ENCODE measurements at places on chromosomes 7 and 10. TPM values are rescaled to one million over a fixed set of nuclear protein-coding genes. Genes with fewer than 3 reads are reported as not detected.

The ASZ1 gene
- total RNA-seq, result not detected

The UTF1 gene
- total RNA-seq, result not detected

The CCDC172 gene
- total RNA-seq, result not detected

The SORCS3 gene
- not detected for total RNA-seq

The FGL2 gene
- total RNA-seq, result 0.25 TPM

The LUC7L2 gene
- 34.9 TPM for total RNA-seq

The NODAL gene
- not detected for total RNA-seq

The FAM13C gene
- 0.73 TPM for total RNA-seq

The ZNF32 gene
- total RNA-seq, result 19.9 TPM

The ATP5MK gene
- 529 TPM for total RNA-seq

The BICC1 gene
- not detected for total RNA-seq

Measured in mammary microvascular endothelial cell (primary cell).